NCI-H446 (cell line): ENCODE measurements at places on chromosomes 3 and 15.
A peak's percentile ranks its signal among the peaks of the same experiment; 100 is the strongest.

GRCh38 chr3:6452974-6453373 lies 407.9 kb upstream of the GRM7 start:
- no peak for DNase-seq

- no peak for DNase-seq
These were observed 52.6 kb upstream of the ADGRG7 start for GRCh38 chr3:100556673-100557310.

- peak; percentile 31 for DNase-seq
These were observed 1.1 kb upstream of the ALCAM start for GRCh38 chr3:105365391-105366325.

- DNase-seq: no peak
These were observed 48.4 kb upstream of the SPPL2A start for GRCh38 chr15:50813865-50814264.

- DNase-seq: no peak
These were observed 6.9 kb downstream of the MAP1A start for GRCh38 chr15:43524254-43524845.

DNA sequence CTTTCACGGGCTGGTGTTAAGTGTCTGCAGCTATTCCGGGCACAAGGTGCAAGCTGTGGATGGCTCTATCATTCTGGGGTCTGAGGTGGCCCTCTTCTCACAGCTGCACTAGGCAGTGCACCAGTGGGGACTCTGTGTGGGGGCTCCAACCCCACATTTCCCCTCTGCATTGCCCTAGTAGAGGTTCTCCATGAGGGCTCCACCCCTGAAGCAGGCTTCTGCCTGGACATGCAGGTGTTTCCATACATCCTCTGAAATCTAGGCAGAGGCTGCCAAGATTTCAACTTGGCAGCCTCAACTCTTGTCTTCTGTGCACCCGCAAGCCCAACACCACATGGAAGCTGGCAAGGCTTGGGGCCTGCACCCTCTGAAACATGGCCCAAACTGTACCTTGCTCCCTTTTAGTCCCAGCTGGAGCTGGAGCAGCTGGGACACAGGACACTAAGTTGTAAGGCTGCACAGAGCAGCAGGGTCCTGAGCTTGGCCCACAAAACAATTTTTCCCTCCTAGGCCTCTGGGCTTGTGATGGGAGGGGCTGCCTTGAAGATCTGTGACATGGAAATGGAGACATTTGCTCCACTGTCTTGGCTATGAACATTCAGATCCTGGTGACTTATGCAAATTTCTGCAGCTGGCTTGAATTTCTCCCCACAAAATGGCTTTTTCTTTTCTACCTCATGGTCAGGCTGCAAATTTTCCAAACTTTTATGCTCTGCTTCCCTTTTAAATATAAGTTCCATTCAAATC lies 6.0 kb upstream of the RPL39L start:
- DNase-seq: no peak

- DNase-seq: no peak
These were observed 141.6 kb downstream of the ECT2 start for GRCh38 chr3:172892158-172892557.

- no peak for DNase-seq
These were observed 166.4 kb downstream of the SUCNR1 start for GRCh38 chr3:152039887-152040286.

GRCh38 chr15:68875377-68876116 lies 54.8 kb upstream of the SPESP1 start:
- DNase-seq: peak; percentile 55
